ENCODE measurements at places on chromosomes 3 and 15.

DNA sequence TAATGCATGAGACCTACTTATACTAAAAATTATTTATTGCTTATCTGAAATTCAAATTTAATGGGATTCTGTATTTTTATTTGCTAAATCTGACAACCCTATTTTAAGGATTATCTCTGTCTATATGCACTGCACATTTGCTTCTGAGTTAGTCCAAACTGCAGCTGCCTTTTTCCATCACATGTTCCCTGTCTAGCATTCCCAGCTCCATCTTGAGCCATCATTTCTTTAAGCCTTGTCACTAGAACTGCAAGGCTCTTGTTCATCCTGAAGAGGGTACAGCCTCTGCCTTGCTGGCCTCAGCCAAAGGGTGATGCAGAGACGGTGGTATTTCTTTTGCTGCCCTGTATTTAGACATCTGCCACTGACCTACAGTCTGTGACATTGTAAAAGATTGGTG lies 125.8 kb upstream of the STT3B start:
- DNase-seq: no peak

- no peak for DNase-seq
Observed at GRCh38 chr3:154758109-154758868, 321.8 kb upstream of the MME start.

DNA sequence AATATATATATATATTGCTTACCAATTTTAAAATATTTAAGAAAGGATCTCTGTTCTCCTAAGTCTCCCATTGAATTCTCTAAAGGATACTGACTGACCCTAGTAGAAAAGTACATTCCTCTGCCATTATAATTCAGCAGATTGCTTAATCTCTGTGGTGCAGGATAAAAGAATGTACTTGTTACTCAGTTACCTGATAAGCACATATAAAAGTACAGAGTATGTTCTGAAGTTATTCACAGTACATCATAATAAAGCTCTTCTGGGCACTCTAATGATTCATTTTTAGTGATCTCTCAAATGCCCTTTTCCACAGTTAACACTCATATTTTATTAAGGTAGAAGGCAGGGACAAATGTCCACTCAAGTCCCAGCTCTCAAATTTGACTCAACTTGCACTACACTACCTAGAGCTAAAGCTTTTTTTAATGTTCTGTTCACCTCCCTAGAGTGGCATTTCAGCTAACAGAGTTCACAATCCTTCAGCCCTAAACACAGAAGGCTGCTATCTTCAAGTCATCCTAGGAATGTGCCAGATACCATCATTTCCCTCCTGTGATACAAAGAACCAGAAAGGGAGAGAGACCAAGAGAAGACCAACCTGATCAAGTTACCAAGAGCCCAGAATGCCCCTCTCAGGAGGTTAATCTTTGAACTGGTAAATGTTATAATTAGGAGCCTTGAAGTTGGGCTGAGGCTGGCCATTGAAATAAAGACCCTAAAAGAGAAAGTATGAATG lies 53.3 kb downstream of the MEIS2 start:
- no peak for DNase-seq

GRCh38 chr3:120399372-120399771 lies 50.2 kb upstream of the LRRC58 start:
- no peak for DNase-seq

GRCh38 chr3:13556207-13556606 lies 7.3 kb downstream of the FBLN2 start:
- no peak for DNase-seq

DNA sequence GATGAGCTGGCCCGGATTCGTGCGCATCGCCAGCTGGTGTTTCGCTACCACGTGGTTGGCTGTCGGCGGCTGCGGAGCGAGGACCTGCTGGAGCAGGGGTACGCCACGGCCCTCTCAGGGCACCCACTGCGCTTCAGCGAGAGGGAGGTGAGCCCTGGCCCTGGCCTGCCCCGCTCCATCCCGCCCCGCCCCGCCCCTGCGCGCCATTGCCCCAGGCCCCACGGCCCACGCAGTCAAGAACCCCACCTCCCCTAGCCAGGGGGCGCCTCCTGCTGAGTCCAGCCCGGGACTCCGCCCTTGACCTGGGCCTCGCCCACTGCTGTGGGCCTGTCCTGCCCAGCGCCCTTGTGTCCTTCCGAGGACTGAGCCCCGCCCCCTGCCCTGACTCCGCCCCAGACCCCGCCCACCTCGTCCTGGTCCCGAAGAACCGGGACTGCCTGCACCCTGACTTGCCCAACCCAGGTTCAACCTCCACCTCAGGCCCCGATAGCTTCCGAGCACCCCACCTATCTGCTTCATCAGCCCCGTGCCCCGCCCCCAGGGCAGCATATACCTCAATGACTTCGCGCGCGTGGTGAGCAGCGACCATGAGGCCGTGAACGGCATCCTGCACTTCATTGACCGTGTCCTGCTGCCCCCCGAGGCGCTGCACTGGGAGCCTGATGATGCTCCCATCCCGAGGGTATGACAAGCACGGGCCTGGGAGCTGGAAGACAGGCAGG lies 14.8 kb downstream of the NT5DC2 start:
- no peak for DNase-seq

- no peak for DNase-seq
Observed at GRCh38 chr3:127588806-127589577, 1.5 kb downstream of the TPRA1 start.

DNA sequence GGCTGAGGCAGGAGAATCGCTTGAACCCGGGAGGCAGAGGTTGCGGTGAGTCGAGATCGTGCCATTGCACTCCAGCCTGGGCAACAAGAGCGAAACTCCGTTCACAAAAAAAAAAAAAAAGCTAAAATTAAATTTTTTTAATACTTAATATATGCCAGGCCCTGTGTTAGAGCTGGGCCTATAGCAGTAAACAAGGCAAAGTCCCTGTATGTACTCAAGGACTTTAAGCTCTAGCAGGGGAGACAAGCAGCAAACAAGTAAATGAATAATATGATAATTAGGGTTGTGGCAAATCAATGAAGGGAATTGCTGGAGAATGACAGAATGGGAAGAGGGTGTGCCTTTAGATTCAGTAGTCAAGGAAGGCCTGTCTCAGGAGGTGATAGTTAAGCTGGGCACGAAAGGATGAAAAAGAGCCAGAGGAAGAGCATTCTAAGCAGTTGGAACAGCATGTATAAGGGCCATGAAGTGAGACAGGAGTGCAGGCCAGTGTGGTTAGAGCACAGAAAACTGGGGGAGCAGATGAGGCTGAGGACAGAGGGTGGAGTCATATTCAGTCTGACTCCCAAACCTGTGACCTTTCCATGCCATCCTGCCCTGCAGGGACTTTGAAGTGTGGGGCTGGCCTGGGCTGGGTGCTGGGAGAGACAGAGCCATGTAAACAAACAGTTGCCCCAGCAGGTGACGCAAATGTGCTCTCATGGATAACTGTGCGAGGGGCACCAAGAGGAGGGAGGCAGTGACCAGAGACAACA lies 6.6 kb upstream of the RAF1 start:
- DNase-seq: no peak

GRCh38 chr15:94563456-94563855 lies 332.1 kb downstream of the MCTP2 start:
- DNase-seq: no peak

GRCh38 chr3:196645897-196646665 lies 6.6 kb downstream of the NRROS start:
- no peak for DNase-seq

DNA sequence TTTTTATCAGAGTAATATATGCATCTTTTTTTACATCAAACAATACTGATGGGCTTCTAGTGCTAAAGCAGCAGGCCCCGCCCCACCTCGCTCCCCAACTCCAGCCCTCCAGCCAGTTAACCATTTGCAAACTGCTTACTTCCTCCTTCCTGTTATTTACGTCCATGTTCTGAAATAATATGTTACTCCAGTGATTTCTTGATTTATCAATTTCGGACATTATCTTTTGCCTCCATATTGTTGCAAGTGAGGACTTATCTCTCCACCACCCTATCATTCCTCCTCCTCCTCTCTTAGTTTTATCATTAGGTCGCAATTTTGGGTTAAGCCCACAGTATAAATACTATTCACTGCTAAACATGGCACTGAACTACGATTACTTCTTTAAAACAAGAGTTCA lies 39.5 kb downstream of the ZNF710 start:
- no peak for DNase-seq

- no peak for DNase-seq
Observed at GRCh38 chr15:33874156-33874555, 94.1 kb upstream of the CHRM5 start.

DNA sequence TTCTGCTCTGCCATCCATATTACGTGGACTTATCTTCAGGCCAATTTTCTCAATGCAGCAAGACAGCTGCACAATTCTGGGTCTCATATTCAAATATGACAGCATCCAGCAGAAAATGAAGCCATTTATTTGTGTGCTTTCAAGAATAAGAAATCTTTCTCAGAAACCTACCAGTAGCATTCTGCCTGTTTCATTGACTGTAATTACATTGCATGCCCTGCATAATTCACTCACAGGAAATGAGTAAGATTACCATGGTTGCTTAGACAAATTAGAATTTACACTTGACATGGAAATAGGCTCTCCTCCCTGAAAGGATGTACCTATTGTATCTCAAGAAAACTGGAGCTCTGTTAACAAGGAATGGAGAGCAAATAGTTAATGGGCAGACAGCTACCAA lies 346.6 kb upstream of the DCBLD2 start:
- DNase-seq: no peak

GRCh38 chr3:87461036-87461435 lies 184.7 kb upstream of the POU1F1 start:
- no peak for DNase-seq

DNA sequence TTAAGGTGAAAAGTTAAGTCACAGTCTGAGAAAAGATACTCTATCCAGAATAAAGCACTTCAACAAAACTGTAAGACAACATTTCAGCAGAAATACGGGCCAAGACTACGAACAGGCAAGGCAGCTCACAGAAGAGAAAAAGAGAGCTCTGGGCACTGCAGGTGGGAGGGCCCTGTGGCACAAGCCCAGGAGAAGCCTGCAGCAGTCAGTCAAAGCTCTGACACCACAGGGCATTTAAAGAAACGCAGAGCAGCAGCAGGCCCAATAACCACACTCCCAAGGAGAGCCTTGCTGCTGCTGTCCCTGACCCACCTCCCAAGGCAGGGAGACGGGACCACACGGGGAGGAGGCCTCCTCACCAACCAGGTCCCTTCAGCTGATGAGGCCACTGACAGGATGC lies 19.2 kb downstream of the CHSY1 start:
- DNase-seq: no peak

DNA sequence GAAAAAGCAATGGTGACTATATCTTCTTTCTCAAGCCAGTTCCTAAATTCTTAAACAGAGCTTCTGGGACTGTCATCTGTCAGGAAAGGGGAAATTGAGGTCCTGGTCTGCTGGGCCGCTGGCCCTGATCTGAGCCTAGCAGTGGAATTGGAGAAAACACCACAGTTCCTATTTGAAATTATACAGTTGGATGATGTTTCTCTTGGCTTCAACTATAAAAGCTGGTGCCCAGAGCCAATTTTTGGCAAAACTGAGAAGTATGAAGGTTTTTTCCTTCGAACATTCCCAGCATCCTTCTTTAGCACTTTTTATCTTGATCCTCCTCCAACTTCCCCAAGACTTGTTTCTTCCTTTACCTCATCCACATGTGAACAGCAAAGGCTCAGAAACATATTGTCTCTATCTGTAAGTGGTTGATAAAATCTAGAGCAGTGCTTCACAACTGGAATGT lies 83.9 kb downstream of the CD47 start:
- DNase-seq: no peak

- DNase-seq: no peak
Observed at GRCh38 chr3:157592769-157593168, 89.6 kb upstream of the VEPH1 start.

GRCh38 chr3:172513488-172513887 lies 9.7 kb downstream of the TNFSF10 start:
- no peak for DNase-seq

- no peak for DNase-seq
Observed at GRCh38 chr3:113428581-113428980, 12.7 kb downstream of the CFAP44 start.

DNA sequence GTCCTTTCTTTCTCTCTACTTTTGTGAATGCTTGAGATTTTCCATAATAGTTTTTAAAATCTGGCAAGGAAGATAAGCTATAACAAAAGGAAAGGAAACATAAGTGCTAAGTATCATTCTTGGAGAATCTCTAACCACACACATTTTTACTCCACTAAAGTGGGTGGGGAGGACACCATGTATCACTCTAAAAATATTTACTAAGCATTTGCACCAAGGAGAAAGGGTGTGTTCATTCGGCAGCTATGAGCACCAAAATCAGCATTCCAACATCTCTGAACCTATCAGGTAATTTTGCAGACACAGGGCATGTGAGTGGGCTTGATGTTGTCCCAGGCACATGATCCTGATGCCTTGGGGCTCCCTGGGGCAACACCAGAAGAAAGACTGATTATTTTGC lies 5.5 kb downstream of the B4GALT4 start:
- DNase-seq: no peak

DNA sequence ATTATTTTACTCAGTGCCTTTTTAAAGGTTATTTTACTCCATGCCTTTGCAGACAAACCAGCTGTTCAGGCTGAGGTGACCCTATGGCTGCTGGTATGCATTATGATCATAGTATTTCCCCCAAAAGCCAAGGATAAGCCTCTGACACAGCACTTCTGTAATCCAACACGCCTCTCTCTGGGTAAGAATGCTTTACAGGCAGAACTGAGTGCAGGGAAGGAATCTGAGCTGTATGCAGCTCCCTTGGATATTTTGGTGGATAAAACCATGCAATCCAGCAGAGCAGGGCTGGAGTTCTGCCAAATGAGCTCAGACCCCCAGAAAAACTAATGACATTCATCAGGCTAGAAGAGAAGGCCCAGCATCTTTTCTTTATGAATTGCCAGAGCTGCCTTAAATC lies 11.7 kb upstream of the MAP1A start:
- DNase-seq: no peak

DNA sequence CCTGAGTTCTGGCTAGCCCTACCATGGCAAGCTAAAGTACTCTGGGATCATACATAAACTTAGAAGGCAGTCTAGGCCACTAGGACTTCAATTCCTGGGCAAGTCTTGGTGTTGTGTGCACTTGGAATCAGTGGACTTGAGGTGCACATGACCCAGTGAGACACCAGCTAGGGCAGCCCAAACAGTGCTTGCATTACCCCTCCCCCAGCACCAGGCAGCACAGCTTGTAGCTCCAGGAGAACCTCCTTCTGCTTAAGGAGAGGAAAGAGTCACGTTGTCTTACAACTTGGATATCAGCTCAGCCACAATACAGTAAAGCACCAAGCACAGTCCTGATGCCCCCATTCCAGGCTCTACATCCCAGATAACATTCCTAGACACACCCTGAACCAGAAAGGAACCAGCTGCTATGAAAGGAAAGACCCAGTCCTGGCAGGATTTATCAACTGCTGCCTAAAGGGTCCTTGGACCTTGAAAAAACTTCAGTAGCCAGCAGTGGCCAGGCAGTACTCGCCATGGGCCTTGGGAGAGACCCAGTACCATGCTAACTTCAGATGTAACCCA lies 57.2 kb downstream of the MYO9A start:
- DNase-seq: no peak

- DNase-seq: no peak
Observed at GRCh38 chr3:57157545-57157944, 7.6 kb downstream of the IL17RD start.

GRCh38 chr3:20186600-20187004 lies 596 bp upstream of the SGO1 start:
- DNase-seq: no peak

All from ecto neural progenitor cell (in vitro differentiated cells).